ENCODE measurements at places on chromosomes 7 and 10.
A peak's percentile ranks its signal among the peaks of the same experiment; 100 is the strongest.

DNA sequence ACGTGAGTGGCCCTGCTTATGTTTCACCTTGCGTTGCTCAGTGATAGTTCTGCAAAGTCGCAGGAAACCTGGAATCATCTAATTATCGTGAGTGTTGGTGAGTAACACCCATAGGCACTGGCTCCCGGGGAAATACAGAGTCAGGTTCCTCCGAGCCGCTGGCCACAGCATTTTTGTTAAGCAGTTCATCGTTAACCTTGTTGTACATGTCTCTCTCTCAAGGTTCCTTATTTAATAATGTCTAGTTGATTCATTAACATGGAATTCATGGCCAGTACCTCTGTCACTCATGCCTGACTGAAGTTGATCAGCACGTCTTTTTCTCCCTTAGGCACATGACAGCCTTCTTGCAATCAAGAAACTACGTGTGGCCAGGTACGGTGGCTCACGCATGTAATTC, 3.1 kb upstream of the ZFAND2A start:
- DNase-seq = no peak

- DNase-seq = no peak
Measured at GRCh38 chr10:36886303-36886891, 239.0 kb upstream of the ANKRD30A start.

GRCh38 chr10:47024399-47025252, 113.4 kb downstream of the PTPN20 start:
- DNase-seq = peak; percentile 79

DNA sequence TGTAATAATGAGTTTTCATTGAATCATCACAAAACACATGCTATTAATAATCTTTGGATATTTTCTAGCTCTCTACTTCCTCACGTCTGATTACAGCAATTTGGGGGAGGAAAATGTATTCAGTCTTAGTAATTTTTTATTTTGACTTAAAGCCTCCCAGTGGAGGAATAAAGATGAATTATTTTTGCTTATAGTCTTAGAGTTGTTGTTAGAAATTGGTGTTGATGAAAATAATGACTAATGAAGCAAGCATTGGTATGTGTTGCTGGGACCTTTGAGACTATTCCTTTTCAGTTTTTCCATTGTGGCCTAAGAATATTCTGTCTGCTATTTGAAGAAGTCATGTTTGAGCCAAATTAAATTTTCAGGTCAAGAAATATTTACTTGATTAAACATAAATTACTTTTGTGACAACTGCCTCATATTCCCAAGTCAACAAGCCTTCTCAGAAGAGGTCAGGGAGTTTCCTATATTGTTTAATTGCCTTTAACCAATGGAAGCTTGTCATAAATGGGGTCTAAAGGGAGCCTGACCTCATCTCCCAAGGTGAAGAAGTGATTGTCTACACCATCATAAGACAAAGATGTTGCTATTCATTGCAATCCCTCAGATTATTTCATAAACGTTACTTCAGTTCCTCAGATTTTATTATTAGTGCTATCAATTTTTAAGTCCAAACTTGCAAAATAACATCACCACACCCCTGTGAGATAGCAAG, 90.0 kb downstream of the ST7 start:
- no peak for DNase-seq

GRCh38 chr7:96675548-96675947, 34.1 kb downstream of the SEM1 start:
- no peak for DNase-seq

- DNase-seq = no peak
Measured at GRCh38 chr10:420154-421121, 269.0 kb downstream of the DIP2C start.

- no peak for DNase-seq
Measured at GRCh38 chr7:43658718-43659548, 70.4 kb downstream of the COA1 start.

DNA sequence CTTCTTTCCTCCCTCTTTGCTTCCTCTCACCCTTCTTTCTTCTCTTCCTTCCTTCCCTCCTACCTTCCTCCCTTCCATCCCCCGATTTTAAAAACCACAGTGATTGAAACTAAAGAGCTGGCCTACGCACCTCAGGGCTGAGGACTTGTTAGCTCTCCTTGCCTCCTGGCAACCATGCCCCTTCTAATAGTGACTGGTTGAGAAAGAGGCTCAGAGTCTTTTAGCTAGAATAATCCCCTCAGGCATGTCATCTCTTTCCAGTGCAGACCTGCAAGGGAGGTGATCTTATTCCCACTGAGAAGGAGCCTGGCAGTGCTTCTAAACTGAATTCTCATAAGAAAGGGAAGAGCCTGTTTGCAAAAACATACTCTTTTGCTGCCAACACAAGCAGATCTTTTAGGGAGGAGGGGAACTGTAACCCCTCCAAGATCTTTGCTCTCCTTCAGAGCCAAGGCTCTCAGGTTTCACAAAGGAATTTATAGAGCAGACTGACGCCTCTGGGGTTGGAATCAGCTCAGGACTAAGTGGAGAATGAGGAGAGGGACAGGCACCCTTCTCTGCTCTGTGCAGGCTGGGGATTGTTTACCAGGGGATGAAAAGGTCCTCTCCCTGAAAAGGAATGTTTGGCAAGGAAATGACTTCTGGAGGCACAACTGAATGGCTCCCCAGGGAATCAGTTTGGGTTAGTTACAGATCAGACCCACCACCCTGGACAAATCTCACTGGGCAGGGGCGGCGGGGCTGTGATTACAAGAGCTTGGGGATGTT, 9.4 kb upstream of the ANKRD1 start:
- peak; percentile 12 for DNase-seq

GRCh38 chr7:150403376-150404171, 24.4 kb downstream of the ZNF775 start:
- no peak for DNase-seq

DNA sequence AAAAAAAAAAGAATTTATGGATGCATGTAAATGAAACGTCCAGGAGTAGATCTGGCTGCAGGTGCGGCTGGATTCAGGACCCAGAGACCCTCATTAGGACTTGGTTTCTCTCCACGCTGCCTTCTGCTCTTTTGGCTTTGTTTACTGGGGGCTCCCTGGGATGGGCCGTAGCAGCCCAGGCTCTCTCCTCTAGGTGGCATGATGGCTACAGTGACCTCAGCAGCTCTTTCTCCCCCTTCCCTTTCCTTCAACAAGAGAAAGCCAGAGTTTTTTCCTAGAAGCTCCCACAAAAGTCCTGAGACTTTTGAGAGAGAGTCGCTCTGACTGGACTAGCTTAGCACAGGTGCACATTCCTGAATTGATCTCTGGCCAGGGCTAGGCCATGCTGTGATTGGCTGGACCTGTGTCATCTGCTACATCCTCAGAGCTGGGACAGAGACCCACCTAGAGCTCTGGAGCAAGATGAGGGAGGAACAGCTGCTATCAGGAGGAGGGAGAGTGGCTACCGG, 67.8 kb upstream of the PDCD4 start:
- DNase-seq = peak; percentile 84

DNA sequence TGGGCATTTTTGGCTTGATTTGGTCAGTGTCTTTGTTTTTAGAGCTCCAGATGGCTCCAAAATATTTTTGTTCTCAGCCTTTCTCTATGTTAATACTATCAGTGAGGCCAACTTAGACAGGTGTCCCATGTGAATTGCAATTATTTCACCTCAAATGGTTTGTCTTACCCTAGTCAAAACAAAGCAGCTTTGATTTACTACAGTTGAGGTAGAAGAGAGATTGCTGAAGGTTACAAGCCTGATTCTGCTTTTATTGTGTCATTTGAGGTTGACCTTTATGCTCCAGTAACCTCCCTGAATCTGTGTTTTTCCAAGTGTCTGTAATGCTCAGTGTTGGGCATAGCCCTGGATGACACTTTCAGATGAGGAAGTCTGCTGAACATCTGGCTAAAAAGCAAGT, 882.9 kb downstream of the NRG3 start:
- DNase-seq = no peak

GRCh38 chr10:75984067-75984466, 552.6 kb downstream of the LRMDA start:
- no peak for DNase-seq

GRCh38 chr7:41942468-41943093, 239.7 kb upstream of the INHBA start:
- DNase-seq = no peak

- no peak for DNase-seq
Measured at GRCh38 chr7:5083311-5083711, 37.7 kb downstream of the RBAK start.

DNA sequence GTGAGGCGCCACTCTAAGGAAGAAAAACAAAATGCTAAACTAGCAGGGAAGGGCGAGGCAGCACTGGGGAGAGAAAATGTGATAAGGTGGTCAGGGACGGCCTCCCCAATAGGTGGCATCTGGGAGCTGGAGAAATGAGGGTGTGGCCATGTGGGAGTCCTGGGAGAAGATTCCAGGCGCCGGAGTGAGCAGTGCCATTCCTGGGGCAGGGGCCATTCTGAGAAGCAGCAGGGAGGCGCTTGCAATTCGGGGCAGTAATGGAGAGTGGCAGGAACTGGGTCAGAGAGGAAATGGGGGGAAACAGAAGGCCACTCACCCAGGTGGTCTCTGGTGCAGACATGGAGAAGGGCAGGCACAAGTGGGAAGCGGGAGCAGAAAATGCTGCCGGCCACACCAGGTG, 61.8 kb upstream of the LRRC18 start:
- DNase-seq = no peak

- no peak for DNase-seq
Measured at GRCh38 chr10:62754963-62755362, 49.6 kb upstream of the ADO start.

DNA sequence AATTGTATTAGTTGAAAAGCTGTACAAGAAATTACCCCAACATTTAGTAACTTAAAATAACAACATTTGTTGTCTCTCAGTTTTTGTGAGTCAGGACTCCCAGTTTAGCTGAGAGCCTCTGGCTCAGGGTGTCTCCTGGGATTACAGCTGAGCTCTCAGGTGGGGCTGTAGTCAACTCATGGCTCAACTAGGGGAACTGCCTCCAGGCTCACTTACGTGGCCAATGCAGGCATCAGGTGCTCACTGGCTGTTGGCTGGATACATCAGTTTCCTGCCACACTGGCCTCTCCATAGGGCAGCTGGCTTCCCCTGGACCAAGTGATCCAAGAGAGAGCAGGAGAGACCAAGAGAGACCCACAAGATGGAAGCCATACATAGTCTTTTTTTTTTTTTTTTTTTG, 17.5 kb downstream of the CCNY start:
- DNase-seq = no peak

DNA sequence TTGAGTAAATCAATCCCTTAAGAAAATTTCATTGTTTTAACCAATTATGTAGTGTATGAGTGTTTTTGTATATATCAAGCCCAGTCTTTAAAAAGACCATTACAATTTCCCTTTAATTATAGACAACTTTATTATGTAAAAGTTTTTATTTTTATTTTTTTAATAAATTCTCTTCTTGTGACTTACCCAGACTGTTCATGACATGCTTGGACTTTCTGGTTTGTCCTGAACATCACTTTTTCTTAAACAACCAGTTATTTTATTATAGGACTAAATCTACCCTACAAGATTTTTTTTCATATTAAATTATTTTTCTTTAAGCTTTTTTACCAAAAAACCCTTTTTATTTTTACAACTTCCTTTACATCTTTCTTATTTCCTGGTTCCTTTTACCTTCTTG, 410.4 kb downstream of the ATRNL1 start:
- no peak for DNase-seq

DNA sequence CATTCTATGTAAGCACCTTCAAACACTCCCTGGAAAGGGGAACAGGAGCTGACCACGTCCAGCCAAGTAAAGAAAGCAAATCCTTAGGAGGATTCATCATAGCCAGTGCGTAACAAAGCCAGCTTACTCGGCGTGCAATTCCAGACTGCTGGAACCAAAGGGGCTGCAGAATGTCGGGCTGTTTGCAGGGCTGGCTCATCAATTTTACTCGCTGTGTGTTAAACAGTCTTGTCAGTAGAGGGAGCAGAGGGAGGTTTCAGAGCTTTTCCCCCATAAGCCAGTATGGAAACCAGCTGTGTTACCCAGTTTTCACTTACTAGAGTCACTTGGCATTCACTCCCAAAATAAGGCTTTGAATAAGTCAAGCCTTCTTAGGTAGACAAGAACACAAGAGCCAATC, 127.1 kb downstream of the KMT2E start:
- peak; percentile 63 for DNase-seq

DNA sequence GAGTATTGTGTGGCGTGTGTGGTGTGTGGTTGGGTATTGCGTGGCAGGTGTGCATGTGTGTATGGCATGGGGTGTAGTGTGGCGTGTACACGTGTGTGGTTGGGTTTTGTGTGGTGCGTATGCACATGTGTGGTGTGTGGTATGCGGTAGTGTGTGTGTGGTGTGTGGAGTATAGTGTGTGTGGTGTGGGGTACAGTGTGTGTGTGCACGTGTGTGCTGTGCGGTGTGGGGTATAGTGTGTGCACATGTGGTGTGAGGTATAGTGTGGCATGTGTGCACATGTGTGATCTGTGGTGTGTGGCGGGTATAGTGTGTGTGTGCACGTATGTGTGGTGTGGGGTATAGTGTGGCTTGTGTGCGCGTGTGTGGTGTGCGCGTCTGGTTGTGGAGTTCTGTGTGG, 20.9 kb upstream of the UTF1 start:
- DNase-seq = no peak

- DNase-seq = no peak
Measured at GRCh38 chr7:15832996-15833395, 146.5 kb upstream of the MEOX2 start.

- DNase-seq = no peak
Measured at GRCh38 chr7:1231214-1232102, 1.2 kb upstream of the UNCX start.

DNA sequence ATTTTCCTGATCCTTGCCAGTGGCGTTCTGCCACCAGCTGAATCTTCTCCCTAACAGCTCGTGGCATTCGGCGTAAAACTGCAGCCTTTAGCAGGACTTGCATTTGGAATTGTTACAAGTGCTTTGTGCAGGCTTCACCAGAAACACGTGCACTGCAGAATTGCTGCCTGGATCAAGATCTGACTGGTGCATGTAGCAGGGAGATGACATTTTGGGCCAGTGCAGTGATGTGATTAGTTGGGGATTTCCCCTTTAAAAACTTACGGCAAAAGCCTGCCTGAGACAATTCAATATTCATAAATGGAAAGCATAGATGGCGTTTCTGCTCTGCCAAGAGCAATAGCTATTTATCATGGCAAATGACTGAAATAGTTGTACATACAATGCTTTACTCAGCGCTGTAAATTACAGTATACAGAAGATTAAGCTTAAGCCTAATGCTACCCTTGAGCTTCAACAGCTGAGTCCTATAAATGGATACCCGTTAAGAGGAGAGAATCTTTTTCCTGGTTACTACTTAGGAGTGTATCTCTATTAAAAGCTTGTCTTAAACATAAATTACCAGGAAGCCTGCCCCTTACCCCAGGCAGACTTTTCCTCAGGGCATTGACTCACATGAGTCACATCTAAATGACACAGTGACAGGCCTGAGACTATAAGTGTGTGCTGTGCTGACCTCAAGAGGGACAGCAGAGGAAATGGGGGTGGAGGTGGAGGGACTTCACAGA, 106.3 kb downstream of the ATXN7L1 start:
- no peak for DNase-seq

DNA sequence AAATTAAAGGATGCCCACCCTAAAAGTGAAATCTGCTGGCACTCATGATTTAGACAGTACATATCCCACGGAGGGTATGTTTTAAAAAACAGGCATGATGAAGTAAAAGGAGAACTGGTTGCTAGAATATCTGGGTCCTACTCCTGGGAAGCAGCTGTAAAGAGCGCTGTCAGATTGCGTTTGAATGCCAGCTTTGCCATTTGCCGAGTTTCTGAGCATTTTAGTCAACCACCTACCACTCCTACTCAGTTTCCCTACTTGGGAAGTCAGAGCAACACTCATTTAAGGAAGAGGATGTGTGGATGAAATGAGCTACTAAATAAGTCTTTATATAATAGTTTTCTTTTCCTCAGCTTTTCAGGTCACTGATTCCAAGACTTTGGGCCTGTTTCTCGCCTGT, 1.1 kb upstream of the UMAD1 start:
- DNase-seq = peak; percentile 24
